ENCODE measurements at places on chromosomes 16 and 17. TPM values are rescaled to one million over a fixed set of nuclear protein-coding genes. Genes with fewer than 3 reads are reported as not detected.

Gene ASIC2
- total RNA-seq = 0.15 TPM

Gene TBC1D26
- total RNA-seq = 0.33 TPM

Gene TMEM98
- total RNA-seq = 59.7 TPM

Gene ABAT
- 12.6 TPM for total RNA-seq

Gene TERB1
- total RNA-seq = 0.64 TPM

Gene KRTAP3-2
- total RNA-seq = not detected

- DNase-seq = no peak
Measured at GRCh38 chr16:30382111-30382881, at the start of gene SEPTIN1. Gene SEPTIN1 (minus strand): TSS chr16:30382561. CDS start chr16:30382542, 19 bp downstream.

- no peak for DNase-seq
Measured at GRCh38 chr16:66373667-66374066, 7.2 kb downstream of the CDH5 start.

DNA sequence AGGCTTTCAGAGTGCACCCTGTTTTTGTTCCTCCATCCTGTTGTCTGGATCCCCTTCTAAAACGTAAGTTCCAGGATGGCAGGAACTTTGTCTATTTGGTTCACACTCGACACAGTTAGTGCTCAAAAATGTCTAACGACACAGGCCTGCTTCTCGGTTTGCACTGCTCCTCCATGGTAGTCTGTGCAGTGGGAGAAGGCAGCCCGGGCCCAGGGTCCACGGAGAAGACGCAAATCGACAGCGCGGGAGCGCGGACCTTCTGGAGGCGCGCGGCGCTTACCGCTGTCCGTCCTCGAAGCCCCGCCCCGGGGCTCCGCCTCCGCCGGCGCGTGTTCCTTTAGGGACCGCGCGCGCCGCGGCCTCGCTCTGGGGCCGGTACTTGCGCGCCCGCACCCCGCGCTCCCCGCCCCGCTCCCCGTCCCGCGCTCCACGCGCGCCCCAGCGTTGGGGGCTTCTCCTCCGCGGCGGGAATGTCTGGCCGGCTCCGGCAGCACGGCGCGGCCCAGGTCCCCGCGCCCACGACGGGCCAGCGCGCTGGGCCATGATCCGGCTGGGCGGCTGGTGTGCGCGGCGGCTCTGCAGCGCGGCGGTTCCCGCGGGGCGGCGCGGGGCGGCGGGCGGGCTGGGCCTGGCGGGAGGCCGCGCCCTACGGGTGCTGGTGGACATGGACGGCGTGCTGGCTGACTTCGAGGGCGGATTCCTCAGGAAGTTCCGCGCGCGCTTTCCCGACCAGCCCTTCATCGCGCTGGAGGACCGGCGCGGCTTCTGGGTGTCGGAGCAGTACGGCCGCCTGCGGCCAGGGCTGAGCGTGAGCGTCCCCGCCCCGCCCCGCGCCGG, at the start of gene NT5M:
TSS of gene NT5M (plus strand) at position 364 of the 837 bp plus-strand sequence. CDS start at position 542, 178 bp downstream.
- DNase-seq = no peak

GRCh38 chr16:55012362-55012761, 81.7 kb downstream of the IRX5 start:
- DNase-seq = no peak

DNA sequence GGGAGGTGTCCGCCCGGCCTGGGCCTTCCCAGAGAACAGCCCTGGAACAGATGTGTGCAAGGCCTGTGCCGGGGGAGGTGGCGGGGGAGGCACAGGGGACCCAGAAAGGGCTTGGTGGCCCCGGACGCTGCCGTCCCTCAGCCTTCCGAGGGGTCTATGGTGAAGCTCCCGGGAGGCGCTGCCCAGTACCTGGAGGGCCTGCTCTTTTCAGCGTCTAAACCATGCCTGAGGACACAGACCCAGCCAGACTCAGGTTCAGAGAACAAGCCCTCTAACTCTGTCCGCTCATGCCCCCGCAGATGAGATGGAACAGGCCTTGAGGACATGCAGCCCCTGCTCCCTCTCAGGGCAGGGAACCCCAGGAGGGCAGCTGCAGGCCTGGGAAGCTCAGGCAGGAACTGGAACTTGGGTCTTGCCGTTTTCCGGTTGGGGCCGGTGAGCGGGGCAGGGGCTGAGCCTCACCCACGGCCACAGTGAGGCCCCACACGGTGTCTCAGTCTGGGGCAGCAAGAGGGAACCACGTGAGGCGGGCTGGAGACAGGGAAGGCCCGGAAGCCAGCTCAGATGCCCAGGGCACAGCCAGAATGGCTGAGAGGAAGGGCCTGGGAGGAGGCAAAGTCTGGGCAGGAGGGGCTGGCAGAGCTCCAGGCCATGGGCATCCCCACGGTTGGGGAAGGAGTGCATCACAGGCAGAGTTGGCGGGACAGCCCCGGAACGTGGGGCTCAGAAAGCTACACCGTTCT, 12.5 kb downstream of the SLC16A3 start:
- peak; percentile 61 for DNase-seq

DNA sequence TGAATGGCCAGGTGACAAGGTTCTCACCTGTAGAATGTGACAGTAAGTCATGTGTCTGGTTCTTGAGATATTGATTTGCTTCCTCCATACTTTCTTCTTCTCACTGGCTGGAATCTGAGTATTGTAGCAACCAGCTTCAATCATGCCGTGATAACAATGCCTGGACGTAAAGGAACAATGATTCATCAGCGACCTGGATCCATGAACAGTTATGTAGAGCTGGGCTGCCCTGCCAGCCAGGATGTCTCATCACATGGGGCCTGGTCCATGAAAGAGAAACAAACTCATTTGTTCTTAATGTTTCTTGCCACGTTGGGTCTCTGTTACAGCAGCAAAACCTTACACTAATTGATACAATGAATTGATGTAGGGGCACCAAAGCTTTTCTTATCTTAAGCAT, 627.2 kb downstream of the TOX3 start:
- no peak for DNase-seq

DNA sequence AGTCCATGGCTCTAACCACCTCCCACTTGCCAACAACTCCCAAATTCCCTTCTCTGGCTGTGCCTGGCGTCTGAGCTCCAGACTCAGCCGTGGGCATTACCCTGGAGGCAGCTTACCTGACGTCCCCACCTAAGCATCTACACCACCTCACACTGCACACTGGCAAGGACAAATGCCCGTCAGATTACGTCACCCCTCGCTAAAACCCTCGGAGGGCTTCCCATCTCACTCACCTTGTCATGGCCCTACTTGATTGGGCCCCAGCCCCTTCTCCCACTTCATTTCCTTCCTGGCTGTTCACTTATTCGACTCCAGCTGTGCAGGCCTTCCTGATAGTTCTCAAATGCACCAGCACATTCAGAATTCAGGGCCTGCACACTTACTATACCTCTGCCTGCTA, 13.4 kb downstream of the ALOXE3 start:
- no peak for DNase-seq

DNA sequence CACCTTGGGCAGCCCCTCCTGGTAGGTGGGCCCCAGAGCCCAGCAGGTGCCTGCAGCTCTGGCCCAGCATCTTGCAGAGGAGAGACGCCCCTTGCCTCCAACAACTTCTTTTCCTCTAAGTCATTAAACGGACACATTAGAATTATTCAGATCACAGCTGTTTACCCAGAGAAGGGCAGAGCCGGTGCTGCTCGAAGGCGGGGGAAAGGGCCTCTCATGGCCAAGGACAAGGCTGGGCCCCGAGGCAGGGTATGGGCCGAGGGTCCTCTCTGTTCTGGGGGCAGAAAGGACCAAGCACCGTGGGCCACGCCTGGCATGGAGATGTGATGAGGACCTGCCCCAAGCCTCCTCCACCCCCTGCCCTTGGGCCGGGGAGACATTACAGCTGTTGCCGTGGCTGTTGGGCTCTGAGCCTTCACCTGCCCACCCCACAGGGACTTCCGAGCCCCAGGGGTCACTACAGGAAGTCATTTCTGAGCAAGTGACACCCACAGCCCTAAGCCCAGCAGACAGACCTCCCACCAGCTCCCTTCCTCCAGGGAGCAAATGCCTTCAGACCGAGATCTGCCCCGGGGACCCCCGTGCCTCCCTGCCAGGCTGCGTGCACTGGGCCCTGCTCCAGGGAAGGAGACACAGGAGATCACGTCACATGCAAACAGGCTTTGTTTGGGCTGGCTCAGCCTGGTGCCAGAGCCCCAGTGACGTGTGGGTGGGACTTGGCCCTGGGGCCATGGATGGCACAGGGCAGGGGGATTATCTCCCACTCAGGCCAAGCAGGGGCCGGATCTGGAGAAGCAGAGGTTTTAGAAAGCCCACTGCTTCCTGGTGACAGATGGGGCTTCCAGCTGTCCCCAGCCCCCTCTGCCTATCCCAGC, 699 bp upstream of the PVALEF start:
- no peak for DNase-seq

DNA sequence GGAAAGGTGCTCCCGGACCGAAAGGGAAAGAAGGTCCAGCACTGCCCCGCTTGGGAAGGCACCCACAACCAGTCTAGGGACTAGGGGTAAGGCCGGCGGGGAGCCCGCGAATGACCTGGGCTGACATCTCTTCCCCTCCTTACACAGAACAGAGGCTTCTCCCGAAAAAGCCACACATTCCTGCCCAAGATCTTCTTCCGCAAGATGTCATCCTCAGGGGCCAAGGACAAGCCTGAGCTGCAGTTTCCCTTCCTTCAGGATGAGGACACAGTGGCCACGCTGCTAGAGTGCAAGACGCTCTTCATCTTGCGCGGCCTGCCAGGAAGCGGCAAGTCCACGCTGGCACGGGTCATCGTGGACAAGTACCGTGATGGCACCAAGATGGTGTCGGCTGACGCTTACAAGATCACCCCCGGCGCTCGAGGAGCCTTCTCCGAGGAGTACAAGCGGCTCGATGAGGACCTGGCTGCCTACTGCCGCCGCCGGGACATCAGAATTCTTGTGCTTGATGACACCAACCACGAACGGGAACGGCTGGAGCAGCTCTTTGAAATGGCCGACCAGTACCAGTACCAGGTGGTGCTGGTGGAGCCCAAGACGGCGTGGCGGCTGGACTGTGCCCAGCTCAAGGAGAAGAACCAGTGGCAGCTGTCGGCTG, 1.5 kb downstream of the CNP start:
- no peak for DNase-seq

DNA sequence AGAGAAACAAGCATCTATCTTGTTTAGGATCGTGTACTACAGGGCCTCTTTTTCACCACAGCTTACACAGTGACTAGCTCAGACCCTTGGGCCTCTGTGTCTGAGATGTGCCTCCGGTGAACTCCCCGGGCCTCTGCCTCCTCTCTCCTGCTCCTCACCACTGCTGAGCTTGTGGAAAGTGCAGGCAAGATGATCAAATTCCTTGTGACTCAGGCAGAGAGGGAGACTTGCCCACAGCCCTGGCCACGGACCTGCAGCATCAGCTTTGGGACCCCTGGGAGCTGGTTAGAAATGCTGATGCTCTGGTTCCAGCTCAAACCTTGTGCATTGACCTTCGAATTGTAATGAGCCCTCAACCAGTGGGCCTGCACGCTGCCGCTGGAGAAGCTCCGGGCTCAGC, 79.8 kb downstream of the ZDHHC7 start:
- no peak for DNase-seq

DNA sequence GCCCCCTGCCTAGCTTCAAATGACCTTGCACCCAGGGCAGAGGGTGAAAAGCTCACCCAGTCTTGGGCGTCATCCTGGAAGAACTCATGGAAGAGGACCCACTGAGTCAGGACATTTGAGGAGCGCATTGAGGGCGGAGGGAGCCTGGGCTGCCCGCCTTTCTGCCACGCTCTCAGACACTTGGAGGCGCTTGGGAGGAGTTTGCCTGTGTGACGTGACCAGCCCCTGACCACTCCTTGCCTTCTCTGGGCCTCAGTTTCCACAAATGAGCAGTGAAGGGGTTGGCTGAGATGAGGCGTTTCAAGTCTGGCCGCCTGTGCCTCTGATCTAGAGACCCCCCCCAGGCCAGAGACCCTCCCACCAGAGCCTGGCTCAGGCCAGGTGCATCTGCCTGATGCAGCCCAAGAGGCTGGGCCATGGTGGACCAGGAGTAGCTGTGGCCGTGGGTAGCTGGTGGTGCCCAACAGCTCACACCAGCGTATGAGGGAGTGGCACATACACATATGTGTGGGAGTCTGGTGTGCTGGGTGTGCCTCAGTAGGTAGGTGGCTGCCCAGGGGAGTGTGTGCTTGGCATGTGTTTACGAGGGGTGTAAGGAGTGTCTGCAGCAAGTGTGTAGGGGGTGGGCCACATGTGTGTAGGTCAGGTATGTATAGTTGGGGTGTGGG, 80.2 kb upstream of the TOB1 start:
- no peak for DNase-seq
